Pancreas (tissue), 10 donors: ENCODE measurements at places on chromosomes 7 and 10.

DNA sequence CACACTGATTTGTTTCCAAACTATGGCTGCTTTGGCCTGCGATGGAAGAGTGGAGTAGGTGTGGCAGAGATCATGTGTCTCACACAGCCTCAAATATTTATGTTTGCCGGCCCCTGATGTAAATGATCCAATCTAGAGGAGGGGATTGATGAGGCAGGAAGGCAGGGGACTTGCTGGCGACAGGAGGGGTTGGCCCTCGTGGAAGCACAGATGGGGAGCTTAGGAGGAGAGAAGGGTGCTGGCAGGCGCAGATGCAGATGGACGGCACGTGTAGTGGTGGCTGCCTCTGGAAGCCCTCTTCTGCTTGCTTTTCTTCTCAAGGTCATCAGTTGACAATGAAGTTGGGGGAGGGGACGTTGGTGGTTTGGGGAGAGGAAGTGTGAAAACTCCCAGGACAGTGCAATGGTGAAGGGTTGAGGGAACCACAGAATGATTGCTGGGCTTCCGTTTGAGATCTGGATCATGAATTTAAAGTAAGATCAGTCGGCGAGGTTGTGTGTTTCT lies 15.4 kb downstream of the COL13A1 start:
- DNase-seq = no peak

DNA sequence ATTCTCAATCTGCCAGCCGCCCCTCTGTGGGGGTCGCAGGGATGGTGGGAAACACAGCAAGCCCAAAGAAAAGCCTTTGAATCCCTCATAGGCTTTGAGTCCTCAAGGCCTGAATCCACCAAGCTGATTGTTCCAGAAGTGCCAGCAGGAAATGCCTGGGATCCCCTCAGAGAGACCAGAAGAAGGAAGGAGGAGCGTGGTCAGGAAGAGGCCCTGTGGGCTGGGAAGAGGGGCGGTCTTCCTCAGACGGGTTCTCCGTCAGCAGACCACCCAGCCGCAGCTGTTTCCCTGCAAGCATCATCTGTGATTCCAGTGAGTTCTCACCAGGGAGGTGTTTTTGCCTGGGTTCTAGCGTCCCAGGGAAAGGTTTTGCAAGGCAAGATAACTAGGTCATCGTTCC lies 190.0 kb upstream of the KLF6 start:
- no peak for DNase-seq

DNA sequence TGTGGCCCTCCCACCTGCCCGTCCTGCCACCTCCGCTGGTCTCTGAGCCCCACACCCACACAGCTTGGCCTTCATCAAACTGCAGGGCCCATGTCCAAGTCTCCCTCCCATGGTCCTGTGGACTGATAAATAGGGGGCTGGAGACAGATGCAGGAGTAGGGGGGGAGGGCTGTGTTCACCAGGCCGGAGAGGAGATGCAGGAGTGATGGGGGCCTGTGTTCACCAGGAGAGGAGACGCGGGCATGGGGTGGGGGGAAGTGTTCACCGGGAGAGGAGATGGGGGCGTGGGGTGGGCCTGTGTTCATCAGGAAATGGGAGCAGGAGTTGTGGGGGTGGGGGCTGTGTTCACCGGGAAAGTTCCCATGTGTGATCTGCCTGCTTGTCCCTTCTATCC lies 37.0 kb downstream of the JAKMIP3 start:
- DNase-seq = no peak

DNA sequence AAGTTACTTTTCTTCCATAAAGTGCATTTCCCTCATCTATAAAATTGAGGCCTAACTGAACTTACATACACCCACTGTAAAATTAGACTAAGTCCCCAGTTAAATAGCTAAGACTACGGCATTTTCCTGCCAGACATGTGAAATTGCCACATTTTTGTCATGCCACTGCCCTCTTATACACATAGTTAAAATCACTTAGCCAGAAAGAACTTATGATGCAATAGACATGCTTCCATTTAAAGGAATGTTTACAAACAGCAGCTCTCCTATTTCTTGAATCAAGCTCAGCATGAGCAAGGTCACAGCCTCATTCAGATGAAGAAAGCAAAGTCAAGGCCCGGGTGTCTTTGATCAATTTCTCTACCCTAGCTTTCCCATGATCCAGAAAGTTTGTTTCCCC lies 175.7 kb downstream of the LRRN3 start:
- no peak for DNase-seq

GRCh38 chr7:92987095-92987494 lies 130.7 kb downstream of the SAMD9 start:
- no peak for DNase-seq

- no peak for DNase-seq
These were observed 93.5 kb upstream of the LRRC4 start for GRCh38 chr7:128124786-128125185.

- DNase-seq = no peak
These were observed 515.6 kb downstream of the INHBA start for GRCh38 chr7:41187322-41187721.

DNA sequence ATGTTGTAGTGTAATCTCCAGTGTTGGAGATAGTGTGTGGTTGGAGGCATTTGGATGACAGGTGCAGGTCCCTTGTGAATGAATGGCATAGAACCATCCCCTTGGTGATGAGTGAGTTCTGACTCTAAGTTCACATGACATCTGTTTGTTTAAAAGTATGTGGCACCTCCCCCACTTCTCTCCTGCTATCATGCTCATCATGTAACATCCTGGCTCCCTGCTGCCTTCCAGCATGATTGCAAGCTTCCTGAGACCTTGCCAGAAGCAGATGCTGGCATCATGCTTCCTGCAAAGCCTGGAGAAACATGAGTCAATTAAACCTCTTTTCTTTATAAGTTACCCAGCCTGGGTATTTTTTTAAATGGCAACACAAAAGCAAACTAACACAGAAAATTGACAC lies 499.0 kb upstream of the SEMA3D start:
- no peak for DNase-seq

DNA sequence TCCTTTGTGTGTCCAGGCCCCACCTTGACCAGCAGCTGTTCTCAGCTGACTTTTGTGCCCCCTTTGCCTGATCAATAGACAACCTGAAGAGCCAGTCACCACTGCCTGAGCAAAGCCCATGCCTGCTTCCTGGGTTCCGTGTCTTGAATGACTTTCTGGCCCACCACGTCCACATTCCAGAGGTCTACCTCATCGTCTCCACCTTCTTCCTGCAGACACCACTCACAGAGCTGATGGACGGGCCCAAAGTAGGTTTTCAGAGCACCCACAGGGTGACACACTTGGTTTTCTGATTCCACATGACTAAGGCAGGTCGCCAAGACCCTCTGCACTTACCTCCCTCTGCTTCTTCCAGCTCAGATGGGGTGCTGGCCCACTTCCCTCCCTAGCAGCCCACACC lies 126.8 kb downstream of the WDFY4 start:
- DNase-seq = no peak

- no peak for DNase-seq
These were observed 9.7 kb upstream of the ABCA13 start for GRCh38 chr7:48161407-48162125.

- no peak for DNase-seq
These were observed 10.5 kb downstream of the RHBDD2 start for GRCh38 chr7:75889223-75889825.

- DNase-seq = no peak
These were observed 14.8 kb upstream of the GLCCI1 start for GRCh38 chr7:7953806-7954205.

GRCh38 chr10:114611617-114612016 lies 46.5 kb downstream of the ABLIM1 start:
- DNase-seq = no peak

GRCh38 chr7:126608339-126608776 lies 644.4 kb downstream of the GRM8 start:
- DNase-seq = no peak

- no peak for DNase-seq
These were observed 103.5 kb upstream of the FAM3C start for GRCh38 chr7:121499624-121500023.

DNA sequence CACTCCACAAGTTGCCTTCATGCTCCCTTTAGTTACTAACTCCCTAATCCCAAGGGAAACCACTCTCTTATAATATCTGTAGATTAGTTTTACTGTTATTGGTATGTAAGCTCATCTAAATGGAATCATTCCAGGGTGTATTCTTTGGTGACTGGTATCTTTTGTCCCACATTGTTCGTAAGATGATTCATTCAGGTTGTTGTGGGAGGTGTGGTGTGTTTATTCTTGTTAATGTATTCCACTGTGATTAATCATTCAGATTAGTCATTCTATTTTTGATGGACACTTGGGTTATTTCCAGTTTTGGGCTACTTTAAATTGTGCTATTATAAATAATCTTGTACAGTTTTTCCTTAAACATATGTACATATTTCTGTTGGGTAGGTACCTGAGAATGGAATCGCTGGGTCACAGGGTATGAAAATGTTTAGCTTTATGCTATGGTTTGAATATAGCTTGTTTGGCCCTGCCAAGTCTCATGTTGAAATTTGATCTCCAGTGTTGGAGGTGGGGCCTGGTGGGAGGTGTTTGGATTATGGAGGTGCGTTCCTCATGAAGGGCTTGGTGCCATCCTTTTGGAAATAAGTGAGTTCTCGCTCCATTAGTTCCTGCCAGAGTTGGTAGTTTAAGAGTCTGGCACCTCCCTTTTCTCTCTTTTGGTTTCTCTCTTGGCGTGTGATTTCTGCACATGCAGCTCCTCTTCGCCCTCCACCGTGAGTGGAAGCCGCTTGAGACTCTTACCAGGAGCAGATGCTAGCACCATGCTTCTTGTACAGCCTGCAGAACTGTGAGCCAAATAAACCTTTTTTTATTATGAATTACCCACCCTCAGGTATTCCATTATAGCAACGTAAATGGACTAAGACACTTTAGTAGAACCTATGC lies 13.8 kb downstream of the BTRC start:
- DNase-seq = no peak

DNA sequence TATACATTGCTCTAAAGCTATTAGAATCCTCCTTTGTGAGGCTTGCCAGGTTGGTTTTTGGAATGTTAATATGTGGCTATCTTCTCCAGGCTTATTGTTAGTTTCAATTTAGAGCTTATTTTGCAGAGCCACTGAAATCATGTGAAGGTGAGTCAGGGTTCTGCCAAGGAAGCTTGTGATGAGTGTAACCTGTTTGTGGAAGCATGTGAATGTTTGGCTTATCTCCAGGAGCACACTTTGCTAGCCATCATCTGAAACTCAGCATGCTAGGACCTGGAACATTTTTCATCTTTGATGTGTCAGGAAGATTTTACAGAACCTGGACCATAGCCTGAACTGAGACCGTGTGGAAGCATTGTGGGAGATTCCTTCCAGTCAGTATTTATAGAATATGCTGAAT lies 197.3 kb downstream of the PPP1R9A start:
- peak; percentile 17 for DNase-seq

GRCh38 chr10:34821587-34822585 lies 6.8 kb upstream of the PARD3 start:
- no peak for DNase-seq

DNA sequence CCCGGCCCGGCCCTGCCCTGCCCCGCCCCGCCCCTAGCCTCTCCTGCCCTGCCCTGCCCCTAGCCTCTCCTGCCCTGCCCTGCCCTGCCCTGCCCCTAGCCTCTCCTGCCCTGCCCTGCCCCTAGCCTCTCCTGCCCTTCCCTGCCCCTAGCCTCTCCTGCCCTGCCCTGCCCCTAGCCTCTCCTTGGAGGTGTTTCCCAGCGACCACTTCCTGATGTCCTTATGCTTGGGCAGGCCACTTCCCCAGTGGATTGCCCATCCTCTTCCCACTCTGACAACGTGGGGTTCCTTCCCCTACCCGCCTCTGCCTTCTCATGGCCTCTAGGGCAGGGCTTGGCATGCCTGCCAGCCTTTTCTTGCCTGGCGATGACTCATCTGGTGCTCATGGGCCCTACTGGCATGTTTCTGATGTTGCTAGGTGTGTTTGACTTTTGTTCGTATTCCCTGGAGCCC lies 21.2 kb downstream of the PRXL2A start:
- peak; percentile 34 for DNase-seq

- DNase-seq = no peak
These were observed 640.4 kb downstream of the TYW1 start for GRCh38 chr7:67637023-67637358.

DNA sequence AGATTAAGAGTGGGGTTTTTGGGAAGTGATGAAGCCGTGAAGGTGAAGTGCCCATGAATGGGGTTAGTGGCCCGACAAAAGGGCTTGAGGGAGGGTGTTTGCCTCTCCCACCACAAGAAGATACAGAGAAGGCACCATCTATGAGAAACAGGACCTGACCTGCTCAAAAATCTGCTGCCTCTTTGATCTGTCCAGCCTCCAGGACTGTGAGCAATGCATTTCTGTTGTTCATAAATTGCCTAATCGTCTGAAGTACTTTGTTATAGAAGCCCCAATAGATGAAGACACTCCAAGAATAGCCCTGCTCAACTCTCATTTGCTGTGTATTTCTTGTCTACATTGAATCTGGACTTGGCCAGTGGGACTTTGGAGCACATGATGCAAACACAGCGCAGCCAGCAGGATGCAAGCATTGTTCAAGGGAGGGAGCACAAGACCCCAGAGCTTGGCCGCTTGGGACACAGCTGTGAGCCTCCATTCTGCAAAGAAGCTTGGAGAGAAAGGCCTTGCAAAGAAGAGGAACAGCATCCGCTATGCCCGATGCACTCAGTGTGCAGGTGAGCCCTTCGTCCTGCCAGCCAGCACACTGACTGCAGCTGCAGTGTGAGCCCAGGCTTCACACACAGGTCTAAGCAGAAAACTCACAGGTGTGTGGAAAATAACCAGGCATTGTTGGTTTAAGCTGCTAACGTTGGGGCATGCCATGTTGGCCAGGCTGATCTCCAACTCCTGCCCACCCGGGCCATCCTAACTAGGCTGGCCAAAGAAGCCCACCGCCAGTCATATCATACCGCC lies 73.2 kb upstream of the KLF6 start:
- DNase-seq = no peak

GRCh38 chr7:12210179-12211053 lies 678 bp upstream of the TMEM106B start:
- peak; percentile 48 for DNase-seq

GRCh38 chr7:2079332-2080059 lies 153.2 kb downstream of the MAD1L1 start:
- DNase-seq = no peak

- DNase-seq = no peak
These were observed 221.5 kb upstream of the GHITM start for GRCh38 chr10:83917537-83918506.

- DNase-seq = no peak
These were observed 48.5 kb upstream of the ADARB2 start for GRCh38 chr10:1785835-1786234.

GRCh38 chr7:139623518-139623917 lies 100.0 kb downstream of the CLEC2L start:
- no peak for DNase-seq

GRCh38 chr10:110447886-110448285 lies 49.8 kb upstream of the DUSP5 start:
- no peak for DNase-seq

DNA sequence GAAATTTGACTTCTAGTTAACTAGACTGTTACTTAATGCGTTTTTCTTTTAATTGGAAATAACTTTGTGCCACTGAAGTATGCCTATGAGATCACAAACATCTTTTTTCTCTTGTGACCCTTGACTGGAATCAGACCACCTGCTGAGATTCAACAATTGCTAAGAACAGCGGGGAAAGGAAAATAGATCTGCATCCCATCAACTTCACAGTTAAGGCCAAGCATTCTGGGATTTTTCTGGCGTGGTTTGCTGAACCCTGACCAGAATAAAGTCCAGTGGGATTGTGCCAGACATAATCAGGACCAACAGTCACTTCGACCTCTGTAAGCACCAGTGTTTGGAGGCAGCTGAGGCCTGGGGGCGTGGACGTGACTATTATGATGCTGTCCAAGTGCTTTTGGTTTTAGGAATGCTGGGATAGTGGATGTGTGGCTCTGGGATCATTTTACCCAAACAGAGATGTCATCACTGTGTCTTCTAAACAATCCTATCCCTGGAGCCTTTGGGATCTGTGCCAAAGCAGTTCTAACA lies 373.3 kb upstream of the PRKCQ start:
- DNase-seq = no peak

GRCh38 chr7:18450019-18450418 lies 45.5 kb upstream of the HDAC9 start:
- DNase-seq = no peak
